ENCODE measurements at places on chromosomes 6 and 20.

GRCh38 chr6:112269114-112269513 is 14.7 kb upstream of the LAMA4 start:
- DNase-seq = no peak

DNA sequence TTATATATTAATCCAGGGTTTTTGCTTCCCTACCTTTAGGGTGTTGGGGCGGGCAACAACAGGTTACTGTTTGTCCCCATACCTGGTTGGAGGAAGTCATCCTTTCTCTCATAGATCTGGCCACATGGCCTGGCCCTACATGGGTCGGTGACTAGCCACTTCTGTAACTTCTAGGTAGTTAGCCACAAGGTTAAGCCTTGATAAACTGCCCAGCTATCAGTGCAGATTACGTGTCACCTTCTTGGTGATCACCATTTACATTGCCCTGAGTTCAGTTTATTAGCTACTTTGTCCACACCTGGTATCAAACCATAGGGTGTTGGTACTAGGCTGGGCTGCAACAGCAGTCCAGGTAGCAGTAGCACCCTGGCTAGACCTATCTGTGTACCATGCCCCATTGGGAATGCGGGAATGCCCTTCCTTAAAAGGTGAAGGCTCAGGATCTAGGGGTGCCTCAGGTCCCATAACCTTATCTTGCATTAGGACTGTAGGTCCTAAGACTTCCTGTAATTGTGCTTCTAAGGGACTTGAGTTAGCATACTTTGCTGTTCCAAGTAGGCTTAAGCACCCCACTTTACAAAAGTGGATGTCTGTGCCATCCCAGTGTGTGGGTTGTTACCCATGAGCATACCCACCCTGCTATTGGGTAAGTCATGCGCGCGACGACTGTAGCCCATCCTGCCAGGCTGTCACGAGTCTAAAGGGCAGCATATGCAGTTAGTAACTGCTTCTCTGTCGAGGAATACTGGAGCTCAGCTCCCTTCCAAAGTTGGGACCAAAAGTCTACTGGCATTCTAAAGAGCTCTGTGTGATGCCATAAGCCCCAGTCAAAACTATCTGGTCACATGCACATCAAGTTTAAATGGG is 5.2 kb downstream of the ZKSCAN3 start:
- DNase-seq = no peak

DNA sequence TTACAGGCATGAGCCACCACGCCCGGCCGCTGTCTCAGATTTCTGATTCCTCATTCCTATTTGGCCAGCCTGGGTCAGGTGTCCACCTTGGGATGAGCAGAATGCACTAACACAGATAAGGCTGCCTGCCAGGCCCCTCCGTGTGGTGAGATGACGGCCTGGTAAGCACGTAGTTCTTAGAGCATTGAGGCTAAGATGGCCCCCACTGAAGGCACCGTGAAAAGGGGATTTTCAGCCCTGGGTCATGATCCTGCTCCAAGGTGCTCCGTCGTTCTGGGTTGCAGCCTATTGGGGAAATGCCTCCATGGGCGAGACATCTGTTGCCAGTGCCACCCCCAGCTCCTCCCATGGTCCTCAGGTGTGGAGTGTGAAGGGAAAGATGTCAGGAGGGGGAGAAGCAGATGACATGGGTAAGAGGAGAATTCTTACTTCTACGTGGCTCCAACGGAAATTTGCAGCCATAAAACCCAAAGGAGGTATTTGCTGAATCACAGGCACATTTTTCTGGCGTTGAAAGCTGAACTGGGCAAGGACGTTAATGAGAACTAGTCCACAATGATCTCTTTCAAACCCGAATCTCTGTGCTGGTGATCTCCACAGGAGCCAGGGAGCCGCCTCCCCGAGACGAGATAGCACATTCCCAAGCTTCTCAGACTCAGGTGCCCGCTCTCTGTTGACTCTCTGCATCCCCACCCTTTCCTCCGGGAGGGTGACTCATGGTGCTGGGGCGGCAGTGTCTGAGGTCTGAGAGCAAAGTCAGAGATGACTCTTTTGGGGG is 34.0 kb upstream of the BMP6 start:
- no peak for DNase-seq

DNA sequence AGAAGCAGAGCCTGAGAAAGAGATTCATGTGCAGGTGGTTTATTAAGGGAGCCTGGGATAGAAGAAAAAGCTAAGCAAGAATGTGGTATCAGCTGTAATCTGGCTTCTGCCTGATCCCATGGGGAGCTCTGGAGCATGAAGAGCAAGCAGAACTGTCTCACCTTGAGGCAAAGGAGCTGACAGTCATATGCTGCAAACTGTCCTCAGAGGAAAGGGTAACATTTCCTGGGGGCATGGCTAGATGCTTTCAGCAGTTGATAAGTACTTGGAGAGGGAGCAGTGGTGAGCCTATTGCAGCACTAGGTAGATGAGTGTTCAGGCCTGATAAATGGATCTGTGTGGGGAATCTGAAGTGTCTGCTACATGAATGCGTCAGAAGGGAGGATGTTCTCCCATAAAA is 621.5 kb upstream of the BTBD3 start:
- DNase-seq = no peak

- DNase-seq = no peak
Measured at GRCh38 chr6:168093071-168093505, 14.1 kb upstream of the FRMD1 start.

DNA sequence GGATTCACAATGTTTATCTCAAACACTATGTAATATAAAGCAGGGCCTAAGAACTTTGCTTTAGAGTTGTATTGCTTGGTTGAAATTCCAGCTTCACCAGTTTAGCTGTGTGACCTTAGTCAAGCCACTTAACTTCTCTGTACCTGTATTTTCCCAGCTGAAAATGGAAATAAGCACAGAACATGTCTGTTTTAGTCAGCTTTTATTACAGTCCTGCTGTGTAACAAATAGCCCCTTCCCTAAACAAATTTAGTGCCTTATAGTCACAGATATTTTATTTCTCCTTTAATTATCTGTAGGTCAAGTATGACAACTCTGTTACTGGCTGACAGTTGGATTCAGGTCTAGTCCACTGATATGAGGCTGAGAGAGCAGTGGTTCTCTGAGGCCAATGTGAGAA is 56.0 kb upstream of the JAG1 start:
- no peak for DNase-seq

DNA sequence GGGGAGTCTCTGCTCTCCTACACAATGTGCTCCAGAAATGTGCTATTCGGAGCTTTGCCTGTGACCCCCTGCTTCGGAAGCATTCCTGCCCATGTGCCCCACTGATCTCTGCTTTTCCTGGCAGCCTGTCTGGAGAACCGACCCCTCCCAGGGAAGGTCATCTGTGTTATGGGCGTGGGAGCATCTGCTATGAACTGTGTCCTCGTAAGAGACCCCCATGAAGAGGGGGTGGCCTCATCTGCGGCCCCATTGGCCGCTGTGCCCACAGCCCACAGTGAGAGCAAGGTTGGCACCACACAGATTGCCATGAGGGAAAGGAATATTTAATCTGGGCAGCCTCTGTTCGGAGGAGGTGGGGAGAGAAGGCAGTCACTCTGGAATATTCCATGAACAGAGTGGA is 32.7 kb upstream of the IRF4 start:
- DNase-seq = no peak

DNA sequence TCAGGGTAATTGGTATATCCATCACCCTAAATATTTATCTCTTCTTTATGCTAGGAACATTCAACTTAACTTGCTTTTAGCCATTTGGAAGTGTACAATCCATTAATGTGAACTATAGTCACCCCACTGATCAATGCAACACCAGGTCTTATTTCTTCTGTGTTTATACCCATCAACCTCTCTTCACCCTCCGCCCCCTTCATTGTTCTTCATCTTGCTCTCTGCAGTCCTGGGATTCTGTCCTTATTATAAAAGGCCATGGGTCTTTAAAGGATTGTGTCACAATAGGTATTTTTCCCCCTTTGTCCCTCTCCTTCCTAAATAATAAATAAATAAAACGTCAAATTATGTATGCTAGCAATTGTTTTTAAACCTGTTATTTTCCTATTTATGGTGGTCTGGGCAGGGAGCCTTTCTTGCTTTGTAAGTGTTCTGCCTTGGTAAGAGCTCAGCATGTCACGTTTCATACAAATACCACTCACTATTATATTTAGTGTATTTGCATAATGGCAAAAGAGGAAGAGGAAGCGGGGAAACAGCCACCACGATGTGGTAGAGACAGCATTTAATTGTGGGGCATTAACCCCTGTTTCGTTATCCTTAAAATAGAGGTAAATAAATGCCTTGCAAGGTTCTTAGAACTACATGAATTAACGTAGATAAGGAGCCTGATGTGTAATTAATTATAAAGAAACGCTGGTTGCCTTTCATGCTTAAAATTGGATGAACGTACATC is 1.9 kb downstream of the ABRACL start:
- DNase-seq = no peak

DNA sequence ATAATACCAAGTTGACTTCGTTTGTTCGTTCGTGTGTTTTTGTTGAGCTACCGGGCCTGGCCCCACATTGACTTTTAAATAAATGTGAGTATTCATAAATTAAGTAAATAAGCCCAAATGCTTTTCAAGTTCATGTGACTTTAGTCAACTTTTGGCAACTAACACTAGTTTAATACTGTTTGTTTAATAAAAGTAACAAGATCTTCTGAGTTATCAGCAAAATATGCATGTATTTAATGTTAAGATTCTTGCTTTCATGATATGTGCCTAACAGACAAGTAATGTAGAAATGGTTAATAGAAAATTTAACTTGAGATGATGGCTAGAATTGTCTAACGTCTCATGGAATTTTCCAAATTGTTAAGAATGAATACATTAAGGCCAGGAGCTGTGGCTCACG is 38.7 kb upstream of the ECI2 start:
- DNase-seq = no peak

GRCh38 chr6:3669916-3670315 is 81.6 kb downstream of the PXDC1 start:
- no peak for DNase-seq
